GM03348 (cell line): ENCODE measurements at places on chromosomes 1 and 21.

GRCh38 chr1:77282187-77282865, 507 bp downstream of the AK5 start:
- DNase-seq = peak; percentile 77

GRCh38 chr1:27979151-27979858, 19.5 kb downstream of the XKR8 start:
- DNase-seq = peak; percentile 65

DNA sequence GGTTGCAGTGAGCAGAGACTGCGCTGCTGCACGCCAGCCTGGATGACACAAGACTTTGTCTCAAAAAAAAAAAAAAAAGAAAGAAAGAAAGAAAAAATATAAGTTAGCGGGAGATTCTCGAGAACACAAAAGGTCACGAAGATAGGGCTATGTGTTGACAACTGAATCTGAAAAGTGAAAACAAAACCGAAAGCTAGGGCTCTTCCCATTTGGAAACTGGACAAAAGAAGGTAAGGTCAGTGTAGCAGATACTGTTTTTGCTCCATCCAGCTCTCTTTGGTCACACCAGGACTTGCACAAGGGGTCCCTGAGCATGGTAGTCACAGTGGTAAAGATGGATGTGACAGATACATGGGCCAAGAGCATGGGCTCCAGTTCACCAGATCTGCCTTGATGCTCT, 60.4 kb upstream of the MAP10 start:
- no peak for DNase-seq

DNA sequence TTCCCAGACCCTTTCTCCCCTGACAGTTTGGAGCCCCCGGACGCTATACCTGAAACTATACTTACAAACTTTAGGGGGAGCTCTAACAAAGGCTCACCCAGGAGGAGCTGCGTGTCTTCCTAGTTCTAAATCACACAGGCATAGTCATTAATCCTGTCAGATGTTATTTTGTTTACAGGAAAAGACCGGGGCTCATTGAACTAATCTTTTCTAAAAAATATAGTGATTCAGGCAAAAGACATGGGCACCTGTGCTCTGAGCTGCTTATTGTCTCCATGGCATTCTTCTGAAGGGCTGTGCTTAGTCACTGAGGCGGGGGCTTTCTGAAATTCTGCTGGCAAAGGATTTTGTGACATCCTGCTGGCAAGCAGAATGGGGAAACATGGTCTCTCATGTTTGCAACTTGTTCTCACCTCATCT, 1577.0 kb downstream of the NCAM2 start:
- DNase-seq = no peak

- no peak for DNase-seq
Observed at GRCh38 chr1:58818976-58819375, 35.1 kb upstream of the JUN start.

GRCh38 chr1:240803151-240803550, 191.2 kb upstream of the GREM2 start:
- DNase-seq = peak; percentile 34

GRCh38 chr21:31103163-31103562, 64.9 kb upstream of the KRTAP19-8 start:
- no peak for DNase-seq

DNA sequence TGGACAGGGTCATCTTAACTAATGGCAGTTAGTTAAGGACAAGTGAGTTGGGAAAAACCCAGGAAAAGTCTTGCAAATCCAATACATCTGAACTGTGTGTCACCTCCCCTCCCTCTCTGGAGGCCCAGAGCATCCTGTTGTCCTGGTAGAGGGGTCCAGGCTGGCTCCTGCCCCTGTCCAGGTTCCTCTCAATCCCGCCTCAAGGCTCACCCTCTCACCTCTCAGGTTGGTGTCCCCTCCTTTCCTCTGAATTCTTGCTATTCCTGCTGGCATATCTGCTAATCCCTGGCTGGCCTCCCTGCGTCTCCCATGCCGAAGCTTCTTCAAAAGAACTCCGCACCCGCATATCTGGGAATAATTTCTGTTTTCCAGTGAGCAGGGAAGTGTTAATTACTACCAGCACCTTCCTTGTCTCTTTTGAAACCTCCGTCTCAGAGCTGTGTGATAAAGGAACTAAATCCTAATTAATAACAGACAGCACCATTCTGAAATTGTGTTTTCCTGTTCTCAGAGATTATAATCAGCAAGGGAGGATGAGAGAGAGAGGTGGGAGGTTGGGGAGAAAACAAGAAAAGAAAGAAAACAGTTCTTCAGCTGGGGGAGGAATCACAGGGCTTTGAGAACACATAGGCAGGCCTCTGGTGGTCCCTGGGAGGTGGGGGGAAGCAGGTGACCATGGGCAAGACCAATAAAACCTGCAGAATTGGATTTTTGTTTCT, 568.0 kb downstream of the PTPRU start:
- no peak for DNase-seq

DNA sequence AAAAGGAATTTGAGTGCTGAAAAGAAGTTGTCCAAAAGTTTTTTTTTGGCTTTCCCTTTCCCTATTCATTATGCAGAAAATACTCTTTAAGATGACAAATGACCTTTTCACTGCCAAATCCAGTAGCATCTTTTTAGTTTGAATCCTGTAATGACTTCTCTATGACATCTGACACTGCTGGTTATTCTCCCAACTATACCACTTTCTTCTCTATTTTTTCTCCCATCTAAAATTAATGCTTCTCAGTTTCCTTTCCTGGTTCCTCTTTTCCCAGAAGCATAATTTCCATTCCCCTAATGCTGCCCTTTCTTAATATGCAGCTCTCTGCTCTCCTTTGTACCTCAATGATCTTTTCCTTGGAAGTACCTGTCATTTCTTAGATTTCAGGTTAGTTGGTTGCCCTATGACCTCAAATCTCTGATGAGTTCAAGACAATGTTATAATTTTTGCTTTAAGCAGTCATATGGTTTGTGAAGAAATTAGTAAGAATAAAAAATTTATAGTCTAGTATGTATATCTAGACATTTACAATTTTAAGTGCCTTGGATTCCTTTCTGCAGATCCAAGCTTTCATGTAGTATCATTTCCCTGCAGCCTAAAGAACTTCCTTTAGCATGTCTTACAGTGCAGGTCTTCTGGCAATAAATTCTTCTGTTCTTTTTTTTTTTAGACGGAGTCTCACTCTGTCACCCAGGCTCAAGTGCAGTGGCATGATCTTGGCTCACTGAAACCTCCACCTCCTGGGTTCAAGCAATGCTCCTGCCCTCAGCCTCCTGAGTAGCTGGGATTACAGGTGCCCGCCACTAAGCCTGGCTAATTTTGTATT, 150.8 kb downstream of the CDC42BPA start:
- DNase-seq = no peak

DNA sequence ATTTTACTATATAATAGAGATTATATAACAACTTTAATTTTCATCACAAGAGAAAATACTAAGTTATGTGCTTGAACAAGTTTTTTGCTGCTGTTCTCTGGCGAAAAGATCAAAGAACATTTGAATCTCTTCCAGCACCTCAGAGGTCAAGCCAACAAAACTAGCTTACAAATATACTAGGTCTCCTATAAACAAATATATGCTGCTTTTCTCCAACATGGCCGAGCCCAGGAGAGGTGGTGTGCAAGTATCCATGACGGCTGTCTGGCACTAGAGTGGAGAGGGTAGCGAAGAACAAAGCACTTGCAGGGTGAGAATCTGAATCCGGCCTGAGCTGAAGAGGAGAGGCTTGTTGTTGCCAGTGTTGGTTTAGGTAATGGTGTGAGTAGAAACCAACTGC, 7.5 kb upstream of the FMO3 start:
- no peak for DNase-seq

- no peak for DNase-seq
Observed at GRCh38 chr1:240539769-240540414, 72.1 kb downstream of the GREM2 start.

- DNase-seq = no peak
Observed at GRCh38 chr1:183553331-183553730, 36.9 kb downstream of the NCF2 start.

- no peak for DNase-seq
Observed at GRCh38 chr1:160950657-160951056, 4.0 kb downstream of the ITLN2 start.

DNA sequence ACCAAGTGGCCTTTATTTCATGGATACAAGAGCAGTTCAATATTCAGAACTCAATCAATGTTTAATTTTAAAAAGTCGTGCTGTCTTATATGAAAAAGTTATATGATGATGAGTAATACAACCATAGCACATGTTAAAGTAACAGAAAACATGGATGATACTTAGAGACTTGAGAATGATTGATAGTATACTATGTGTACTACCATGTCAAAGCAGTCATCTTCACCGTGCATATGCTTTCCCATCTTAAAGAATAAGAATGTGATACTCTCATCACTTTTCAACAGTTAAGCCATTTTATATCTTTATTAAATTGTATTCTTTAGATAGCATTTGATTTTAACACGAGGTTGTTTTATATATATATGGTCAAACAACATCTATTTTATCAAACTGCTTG, 535.9 kb upstream of the ADAMTS5 start:
- no peak for DNase-seq

- no peak for DNase-seq
Observed at GRCh38 chr1:33344896-33345560, 24.1 kb upstream of the A3GALT2 start.

DNA sequence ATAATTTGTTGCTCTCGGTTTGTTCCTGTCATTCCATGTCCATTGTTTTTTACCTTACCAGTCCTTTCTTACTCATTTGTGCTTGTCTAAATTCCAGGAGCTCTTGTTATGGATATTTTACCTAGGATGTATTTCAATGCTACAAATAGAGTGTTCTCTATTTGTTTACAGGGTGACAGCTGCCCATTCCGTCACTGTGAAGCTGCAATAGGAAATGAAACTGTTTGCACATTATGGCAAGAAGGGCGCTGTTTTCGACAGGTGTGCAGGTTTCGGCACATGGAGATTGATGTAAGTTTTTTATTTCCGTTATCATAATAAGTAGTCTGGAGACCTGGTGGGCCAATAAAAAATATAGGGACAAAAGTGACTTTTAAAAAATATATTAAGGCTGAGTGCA, 23.0 kb downstream of the ZBED6 start:
- DNase-seq = no peak

DNA sequence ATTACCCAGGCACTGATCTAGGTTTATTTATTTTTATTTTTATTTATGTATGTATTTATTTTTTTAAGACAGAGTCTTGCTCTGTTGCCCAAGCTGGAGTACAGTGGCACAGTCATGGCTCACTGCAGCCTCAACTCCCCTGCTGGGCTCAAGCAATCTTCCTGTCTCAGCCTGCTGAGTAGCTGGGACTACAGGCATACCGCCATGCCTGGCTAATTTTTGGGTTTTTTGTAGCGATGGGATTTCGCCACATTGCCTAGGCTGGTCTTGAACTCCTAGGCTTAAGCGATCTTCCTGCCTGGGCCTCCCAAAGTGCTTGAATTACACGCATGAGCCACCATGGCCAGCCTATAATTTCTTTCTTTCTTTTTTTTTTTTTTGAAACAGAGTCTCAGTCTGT, 9.4 kb downstream of the PHACTR4 start:
- no peak for DNase-seq

GRCh38 chr1:37258068-37258467, 216.3 kb upstream of the ZC3H12A start:
- DNase-seq = no peak

- DNase-seq = no peak
Observed at GRCh38 chr1:205576011-205576410, 55.8 kb downstream of the ELK4 start.

DNA sequence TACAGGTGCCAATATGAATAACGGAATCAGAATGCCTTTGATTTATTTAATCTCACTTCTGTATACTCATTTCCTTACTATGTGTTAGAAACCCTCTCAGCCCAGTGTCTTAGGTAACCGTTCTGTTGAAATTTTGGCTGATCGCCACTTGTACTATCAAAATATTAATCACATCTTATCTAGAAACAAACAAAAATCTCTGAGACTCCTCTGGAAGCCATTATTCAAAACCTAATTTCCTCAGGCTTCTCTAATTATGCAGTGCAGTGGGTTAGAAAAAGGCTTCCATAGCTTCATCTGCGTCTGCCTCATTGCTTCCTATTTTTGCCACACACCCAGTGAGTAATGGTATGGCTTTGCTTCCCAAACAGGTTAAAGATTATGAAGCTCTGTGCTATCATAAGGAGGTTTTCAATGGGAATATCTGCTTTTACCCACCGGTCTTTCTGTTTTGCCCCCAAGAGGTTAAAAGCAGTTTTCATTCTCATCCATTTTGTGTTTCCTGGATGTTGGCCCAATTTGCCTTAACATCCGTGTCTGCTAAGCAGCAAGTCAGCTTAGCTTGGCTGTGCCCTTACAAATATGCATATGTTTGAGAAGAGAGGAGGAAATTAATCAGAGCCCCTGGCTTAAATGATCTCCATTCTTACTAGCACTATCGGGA, 129.6 kb downstream of the RYR2 start:
- no peak for DNase-seq

DNA sequence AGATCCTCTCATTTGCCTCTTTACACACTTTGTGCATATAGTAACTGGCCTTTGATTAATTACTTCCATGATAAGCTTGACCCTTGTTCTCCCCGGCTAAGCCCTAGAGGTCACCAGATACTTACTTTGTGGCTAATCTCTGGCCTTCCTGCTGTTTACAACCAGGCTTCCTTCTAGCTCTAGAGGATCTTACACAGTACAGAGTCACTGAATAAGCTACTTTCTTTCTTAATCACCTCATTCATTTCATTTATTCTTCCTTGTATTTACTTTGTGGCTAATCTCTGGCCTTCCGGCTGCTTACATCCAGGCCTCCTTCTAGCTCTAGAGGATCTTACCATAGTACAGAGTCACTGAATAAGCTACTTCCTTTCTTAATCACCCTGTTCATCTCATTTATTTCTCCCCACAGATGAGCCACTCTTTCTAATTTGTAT, 144.3 kb upstream of the C1orf21 start:
- peak; percentile 38 for DNase-seq

DNA sequence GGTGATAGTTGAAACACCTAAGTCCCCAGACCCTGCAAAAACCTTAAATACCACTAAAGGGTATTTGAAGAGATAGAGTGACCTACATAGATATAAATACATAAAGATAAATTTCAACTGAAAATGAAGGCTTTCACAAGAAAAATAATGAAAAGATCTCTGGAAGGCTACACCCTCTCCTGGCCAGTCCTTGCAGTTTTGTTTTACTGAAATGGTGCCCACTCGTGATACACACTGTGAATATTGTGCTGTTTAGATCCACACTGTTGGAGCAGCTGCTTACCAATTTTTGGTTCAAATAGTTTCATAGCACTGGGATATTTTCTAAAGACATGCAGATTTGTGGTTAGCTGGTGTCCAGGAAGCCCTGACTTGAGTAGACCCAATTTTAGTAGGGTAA, 31.5 kb upstream of the RNF187 start:
- no peak for DNase-seq

DNA sequence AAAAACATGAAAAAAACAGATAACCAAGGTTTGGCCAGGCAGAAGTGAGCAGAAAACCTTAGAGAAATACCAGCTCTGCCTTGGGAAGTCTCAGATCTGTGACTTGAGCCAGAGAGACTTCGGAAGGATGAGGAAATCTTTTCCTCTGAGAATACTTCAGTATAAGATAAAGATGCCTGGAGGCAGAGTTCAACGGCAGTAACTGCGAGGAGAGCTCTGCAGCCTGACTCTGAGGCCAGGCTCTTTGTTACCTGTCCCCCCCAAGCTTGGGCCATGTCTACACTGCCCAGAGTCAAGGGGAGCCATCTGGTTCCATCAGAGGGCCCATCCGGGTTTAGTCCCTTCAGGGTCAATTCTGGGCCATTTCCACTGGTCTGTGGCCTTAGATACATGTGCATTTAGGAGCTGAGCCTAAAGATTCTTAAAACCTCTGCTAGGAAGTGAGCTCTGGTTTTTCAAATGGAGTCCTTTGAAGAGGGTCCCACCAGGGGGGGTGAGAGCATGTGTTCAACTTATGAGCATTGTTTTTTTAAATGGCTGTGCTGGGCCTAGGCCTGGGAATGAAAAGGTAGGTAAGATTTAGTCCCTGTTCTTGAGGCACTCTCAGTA, 8.7 kb downstream of the KIRREL1 start:
- peak; percentile 52 for DNase-seq
